ENCODE measurements at places on chromosomes 11 and 22. TPM values are rescaled to one million over a fixed set of nuclear protein-coding genes. Genes with fewer than 3 reads are reported as not detected.

DNA sequence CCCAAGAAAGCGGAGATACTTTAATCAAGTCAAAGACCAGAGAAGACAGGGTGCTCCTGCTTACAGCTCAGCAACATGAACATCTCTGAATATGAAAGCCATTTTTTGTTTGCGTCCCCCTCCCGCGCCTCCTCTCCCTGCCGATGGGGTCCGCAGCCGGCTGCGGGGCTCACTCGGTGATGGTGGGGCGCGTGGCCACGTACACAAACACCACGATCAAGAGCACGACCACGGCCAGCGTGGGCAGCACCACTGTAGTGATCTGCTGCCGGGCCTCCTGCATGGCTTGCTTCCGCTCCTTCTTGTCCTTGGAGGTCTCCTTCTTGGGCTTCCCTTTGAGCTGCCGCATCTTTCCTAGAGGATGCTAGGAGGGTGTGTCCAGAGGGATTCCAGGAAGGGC, 64.3 kb downstream of the SMCO4 start:
- DNase-seq: no peak

GAL gene
- total RNA-seq: 0.44 TPM

GRCh38 chr11:97414801-97415200, 1025.0 kb downstream of the JRKL start:
- DNase-seq: no peak

DNA sequence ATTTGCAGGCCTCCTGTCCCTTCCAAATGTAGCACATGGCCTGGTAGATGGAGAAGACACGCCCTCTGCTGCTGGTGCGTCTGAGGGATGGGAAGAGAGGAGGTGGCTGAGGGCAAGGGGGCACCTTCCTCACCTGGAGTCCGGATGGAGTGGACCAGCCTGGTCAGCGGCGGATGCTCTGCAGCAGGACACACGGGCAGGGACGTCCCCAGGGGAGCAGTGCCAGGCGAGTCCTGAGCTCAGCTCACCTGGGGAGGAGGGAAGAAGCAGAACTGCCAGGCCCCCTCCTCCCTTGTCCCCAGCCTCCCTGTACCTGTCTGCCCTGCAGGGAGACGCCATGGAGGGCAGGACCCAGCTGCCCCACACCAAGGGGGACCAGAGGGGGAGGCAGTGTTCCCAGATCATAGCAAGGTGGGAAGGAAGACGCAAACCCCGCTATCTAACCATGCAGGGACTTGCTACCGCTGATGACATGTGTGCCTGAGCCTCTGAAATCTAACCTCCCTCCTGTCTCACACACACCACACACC, 1495.9 kb downstream of the BRD1 start:
- DNase-seq: no peak

DNA sequence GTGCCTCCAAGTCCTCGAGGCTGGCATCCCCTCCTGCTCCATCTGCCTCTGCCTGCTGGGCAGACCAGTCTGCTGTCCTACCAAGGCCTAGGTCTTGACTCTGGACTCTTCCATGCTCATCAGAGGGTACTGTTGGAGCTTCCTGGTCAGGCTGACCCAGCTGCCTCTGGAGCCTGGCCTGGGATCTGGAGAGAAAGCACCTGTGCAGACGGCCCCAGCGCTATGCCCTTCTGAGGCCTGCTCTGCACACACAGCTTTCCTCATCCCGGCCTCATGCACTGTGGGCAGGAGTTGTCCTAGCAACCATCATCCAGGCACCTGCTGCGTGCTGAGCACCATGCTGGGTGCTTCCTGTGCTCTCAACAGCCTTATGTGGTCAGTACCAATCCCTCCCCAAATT, 70.8 kb downstream of the CDKN1C start:
- no peak for DNase-seq

DNA sequence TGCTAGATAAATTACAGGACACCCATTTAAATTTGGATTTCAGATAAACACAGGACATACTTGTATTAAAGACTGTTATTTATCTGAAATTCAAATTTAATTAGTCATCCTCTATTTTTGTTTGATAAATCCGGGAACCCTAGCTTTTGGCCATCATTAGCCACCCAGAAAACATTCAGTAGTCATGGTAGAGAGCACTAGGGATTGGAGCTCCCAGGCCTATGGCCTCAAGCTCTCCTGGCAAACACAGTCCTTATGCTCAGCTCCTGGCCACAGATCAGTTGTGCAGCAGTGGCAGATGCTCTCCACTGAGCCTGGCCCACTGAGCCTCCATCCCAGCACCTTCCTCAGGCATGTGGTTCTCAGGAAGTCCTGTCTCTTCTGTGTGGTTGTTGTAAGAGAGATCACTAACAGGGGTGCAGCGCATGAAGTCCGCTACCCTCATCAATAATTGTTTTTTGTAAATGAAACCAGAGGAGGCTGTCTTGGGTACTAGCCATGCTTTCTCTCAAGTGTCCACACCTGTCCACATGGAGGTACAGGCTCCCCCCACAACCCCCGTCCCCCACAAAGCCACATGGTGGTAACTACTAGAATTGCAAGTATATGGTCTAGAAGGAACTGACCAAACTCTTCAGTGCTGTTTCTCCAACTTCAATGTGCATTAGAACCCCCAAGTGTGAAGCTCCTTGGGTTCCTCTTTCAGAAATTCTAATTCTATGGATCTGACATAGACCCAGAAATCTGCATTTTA, 1.1 kb upstream of the IRAG1 start:
- no peak for DNase-seq

All from hepatocyte (in vitro differentiated cells).